ENCODE measurements at places on chromosomes 7 and 10.

- DNase-seq, result no peak
These were observed 287.8 kb downstream of the GALNT17 start for GRCh38 chr7:71419546-71420337.

DNA sequence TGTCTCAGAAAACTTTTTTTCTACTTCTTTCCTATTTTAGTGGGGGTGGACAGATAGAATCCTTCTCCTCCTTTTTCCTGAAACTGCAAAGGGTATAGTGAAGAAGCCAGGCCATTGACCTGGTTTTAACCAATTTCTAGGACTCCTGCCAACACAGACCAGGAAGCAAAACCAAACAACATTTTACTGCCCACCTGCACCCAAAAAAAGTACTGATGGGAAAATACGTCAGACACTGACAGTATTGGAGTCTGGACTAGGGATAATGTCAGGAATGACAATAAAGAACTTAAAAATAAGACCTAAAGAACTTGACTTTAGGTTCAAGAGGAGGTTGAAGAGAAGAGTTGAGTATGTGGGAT, 5.0 kb upstream of the STEAP4 start:
- no peak for DNase-seq

GRCh38 chr7:93337052-93337451, 104.9 kb downstream of the VPS50 start:
- DNase-seq, result no peak

DNA sequence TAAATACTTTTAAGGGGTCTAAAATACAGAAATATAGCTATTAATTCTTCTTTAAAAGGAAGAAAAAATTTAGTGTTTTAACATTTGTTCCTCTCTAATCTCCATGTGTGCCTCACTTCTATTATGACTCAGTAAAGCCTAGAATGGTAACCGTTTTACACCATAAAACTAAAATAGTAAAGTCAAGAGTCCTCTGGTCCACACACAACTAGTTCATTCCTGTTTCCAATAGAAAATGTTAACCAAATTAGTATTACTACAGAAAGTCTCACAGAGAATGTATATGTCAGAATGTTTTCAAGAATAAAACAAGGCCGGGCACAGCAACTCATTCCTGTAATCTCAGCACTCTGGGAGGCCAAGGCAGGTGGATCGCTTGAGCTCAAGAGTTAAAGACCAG, 55.8 kb downstream of the CNOT4 start:
- no peak for DNase-seq

GRCh38 chr10:67015225-67015624, 89.4 kb downstream of the LRRTM3 start:
- no peak for DNase-seq

DNA sequence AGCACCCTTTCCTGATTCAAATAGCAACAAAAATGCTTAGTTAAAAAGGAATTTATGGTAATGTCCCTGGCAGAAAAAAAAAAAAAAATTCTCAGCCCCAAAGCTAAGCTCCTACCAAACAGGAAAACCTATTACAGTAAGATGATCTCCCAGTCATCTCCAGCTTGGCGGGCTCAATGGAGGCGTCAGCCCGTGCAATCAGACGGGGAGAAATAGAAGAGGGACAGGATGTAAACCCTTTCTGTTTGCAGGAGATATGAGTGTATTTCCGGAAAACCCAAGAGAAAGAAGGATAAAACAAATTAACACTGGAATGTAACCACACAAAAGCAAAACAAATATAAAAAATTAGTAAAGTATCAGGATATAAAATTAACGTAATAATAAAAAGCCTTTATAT, 242.8 kb downstream of the TCERG1L start:
- no peak for DNase-seq

DNA sequence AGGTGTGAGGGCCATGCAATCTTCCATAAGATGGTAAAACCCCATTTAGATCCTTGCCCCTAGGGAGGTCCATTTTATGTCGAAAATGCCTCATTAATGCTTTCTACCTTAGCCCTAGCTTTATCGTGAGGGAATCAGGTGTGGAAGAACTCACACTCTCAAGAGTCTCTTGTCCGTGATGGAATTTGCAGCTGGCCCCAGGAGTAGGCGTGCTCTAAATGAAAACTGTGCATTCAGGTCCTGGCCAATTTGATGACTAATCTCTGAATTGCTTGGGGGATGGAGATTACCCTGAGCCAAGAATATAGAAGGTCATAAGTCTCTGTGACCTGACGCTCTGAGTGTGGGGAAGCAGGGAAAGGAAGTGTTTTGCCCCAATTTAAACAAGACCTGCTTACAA, 6.6 kb downstream of the C10orf90 start:
- DNase-seq, result no peak

- no peak for DNase-seq
These were observed 510.0 kb upstream of the PHF14 start for GRCh38 chr7:10463701-10464100.

GRCh38 chr7:2006231-2006771, 226.4 kb downstream of the MAD1L1 start:
- DNase-seq, result no peak

GRCh38 chr10:57336341-57336740, 931.4 kb downstream of the IPMK start:
- no peak for DNase-seq

DNA sequence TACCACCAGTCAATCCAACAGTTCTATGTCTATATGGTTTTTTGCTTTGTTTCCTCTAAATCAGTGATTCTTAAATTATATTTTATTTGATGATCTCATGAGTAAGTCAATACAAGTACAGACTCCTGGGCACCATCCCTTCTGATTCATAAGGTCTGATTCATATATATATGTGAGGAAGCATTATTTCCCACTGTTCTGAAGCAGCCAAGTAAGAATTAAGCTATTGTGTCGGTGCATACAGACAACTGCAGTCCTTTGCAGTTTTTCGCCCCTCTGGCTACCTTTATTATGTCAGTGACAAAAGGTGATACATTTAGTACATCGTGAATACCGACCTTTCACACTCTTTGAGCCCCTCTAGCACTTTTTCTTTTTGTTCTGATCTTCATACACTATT, 1079.6 kb upstream of the C7orf33 start:
- DNase-seq, result peak; percentile 79

DNA sequence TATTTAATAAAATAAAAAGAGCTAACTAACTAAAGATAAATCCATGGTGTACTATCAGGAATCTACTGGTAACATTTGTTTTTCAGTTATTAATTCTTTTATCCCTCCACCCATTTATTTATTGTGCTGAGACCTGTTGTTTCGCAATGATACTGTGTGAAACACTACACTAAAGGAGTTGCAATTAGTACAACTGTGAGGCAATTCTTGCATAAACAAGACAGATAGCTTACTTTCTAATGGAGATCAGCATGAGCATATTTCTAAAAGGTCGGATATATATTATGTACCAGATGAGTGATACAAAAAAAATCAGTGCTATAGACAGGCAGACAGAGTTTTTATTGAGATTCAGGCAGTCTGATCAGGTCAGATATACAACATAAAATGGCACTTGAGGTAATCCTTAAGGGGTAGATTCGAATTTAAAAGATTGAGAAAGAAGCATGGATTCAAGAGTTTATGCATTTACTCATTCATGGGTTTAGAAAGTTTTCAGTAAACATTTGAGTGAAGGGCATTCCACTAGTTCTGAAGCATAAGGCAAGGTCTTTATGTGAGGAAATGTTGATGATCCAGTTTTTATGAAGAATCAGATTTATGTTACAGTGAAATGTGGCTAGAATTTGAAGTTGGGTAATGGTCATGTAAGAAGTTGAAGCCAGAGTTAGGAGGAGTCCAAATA, 147.6 kb downstream of the POLR1F start:
- DNase-seq, result no peak

GRCh38 chr10:125146791-125147579, 13.4 kb downstream of the CTBP2 start:
- peak; percentile 98 for DNase-seq

- DNase-seq, result peak; percentile 97
These were observed at the start of gene HOXA5 for GRCh38 chr7:27143023-27143949. TSS of gene HOXA5 (minus strand) at chr7:27143681. CDS start at chr7:27143607, 74 bp downstream.

GRCh38 chr7:20193242-20193777, 23.9 kb downstream of the MACC1 start:
- no peak for DNase-seq

DNA sequence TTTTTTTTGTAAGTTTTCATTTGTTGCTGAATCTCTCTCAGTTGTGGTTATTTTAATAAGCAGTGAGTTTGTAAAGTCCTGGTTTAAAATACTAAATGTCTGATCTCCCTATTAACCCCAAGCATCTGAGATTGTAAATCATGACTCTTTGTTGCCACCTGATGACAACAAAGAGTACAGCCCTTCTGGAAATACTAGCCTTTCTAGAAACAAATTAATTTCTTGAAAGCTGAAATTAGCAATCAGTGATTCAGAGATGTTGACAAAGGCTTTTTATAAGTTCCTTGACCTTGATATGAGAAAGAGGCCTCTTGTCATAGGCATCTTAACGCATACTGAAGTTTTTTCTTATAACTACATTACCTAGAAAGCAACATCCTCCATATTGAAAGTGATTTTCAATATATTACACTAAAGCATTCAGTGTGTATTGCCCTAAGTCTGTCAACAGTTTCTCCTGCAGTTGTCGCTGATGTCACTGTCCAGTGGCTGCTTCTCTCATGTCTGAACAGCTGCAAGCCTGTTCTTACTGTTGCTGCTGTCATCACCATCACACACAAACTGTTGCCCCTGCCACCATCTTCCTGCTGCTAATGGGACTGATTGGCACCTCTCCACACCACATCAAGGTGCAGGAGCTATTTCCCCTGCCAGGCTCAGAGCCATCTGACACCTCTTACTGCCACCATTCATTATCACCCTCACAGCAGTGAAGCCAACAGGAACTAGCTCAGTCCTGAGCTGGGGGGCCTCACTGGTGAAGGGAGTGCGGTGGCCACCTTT, 95.1 kb upstream of the LRGUK start:
- DNase-seq, result no peak

DNA sequence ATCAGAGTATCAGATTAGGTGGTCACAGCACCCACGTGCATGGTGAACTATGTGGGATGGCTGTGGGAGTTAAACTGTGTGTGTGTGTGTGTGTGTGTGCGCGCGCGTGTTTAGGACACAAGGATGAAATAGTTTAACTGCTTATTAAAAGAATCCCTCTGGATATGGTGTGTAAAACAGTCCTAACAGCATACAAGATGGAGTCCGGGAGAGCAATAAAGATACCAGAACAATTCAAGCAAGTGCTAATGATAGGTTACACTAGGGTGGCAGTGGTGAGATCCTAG, 202.2 kb downstream of the IPMK start:
- no peak for DNase-seq

DNA sequence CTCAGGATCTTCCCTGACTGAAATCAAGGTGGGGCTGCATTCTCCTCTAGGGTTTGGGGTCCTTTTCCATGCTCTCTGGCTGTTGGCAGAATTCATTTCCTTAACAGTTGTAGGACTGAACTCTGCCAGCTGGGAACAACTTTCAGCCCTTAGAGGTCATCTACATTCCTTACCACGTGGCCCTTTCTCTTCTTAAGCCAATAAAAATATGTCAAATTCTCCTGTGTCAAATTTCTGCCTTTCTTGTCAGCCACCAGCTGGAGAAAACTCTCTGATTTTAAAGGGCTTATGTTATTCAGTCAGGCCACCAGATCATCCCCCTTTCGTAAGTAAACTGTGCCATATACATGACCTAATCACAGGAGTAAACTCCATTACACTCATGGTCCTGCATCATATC, 95.3 kb upstream of the IL6 start:
- no peak for DNase-seq

GRCh38 chr10:30184397-30185033, 125.1 kb upstream of the JCAD start:
- DNase-seq, result peak; percentile 13

Measured in kidney tubule cell (primary cell).